ENCODE measurements at places on chromosomes 5 and 9. TPM values are rescaled to one million over a fixed set of nuclear protein-coding genes. Genes with fewer than 3 reads are reported as not detected.

SGCD gene
- total RNA-seq, result not detected

GRAMD2B gene
- 7.4 TPM for total RNA-seq

IFNK gene
- total RNA-seq, result not detected

DDX4 gene
- total RNA-seq, result not detected

CD14 gene
- 0.58 TPM for total RNA-seq

MOB3B gene
- 1.3 TPM for total RNA-seq

TLX3 gene
- total RNA-seq, result not detected

SPINK5 gene
- total RNA-seq, result not detected

DPH7 gene
- 33.7 TPM for total RNA-seq

DMGDH gene
- total RNA-seq, result not detected

FST gene
- total RNA-seq, result 0.10 TPM

MYMK gene
- not detected for total RNA-seq

SPINK13 gene
- not detected for total RNA-seq

INSL6 gene
- not detected for total RNA-seq

IRGM gene
- 2.5 TPM for total RNA-seq

PROB1 gene
- total RNA-seq, result 5.5 TPM

PHF24 gene
- 0.23 TPM for total RNA-seq

TEX48 gene
- total RNA-seq, result 0.70 TPM

PTBP3 gene
- 118 TPM for total RNA-seq

PCDHGB5 gene
- 0.16 TPM for total RNA-seq

MCIDAS gene
- 0.32 TPM for total RNA-seq

GHR gene
- not detected for total RNA-seq

TAF11L10 gene
- not detected for total RNA-seq

ZNF879 gene
- total RNA-seq, result 2.2 TPM

GM2A gene
- total RNA-seq, result 18.0 TPM

LAMC3 gene
- 0.56 TPM for total RNA-seq

ADAMTS13 gene
- total RNA-seq, result 1.5 TPM

CDK7 gene
- 45.7 TPM for total RNA-seq

LYRM7 gene
- total RNA-seq, result 28.5 TPM

MYOZ3 gene
- 0.16 TPM for total RNA-seq

PAEP gene
- not detected for total RNA-seq

LHX2 gene
- total RNA-seq, result not detected

GLRA1 gene
- total RNA-seq, result not detected

PITX1 gene
- not detected for total RNA-seq

SLC9A3 gene
- total RNA-seq, result 2.1 TPM

PCDHB15 gene
- total RNA-seq, result not detected

NR5A1 gene
- total RNA-seq, result not detected

IFNA21 gene
- not detected for total RNA-seq

PDE6A gene
- total RNA-seq, result not detected

ATP6V0E1 gene
- total RNA-seq, result 118 TPM

ENTPD2 gene
- total RNA-seq, result not detected

ZCCHC7 gene
- total RNA-seq, result 35.4 TPM

OR1N2 gene
- not detected for total RNA-seq

SLC23A1 gene
- total RNA-seq, result not detected

PCDHB8 gene
- not detected for total RNA-seq

PNPLA7 gene
- total RNA-seq, result 2.9 TPM

SPATA31A3 gene
- not detected for total RNA-seq

SLC36A3 gene
- total RNA-seq, result not detected

KIF4B gene
- not detected for total RNA-seq

SAXO1 gene
- total RNA-seq, result not detected
